CD8-positive, alpha-beta memory T cell (primary cell): ENCODE measurements at places on chromosomes 12 and 14. TPM values are rescaled to one million over a fixed set of nuclear protein-coding genes. Genes with fewer than 3 reads are reported as not detected.

SLCO1B1 gene
- total RNA-seq = not detected

PAPLN gene
- total RNA-seq = 0.18 TPM

FOXG1 gene
- not detected for total RNA-seq

CIT gene
- total RNA-seq = 17.6 TPM

CCDC85C gene
- 4.2 TPM for total RNA-seq

NDRG2 gene
- total RNA-seq = 5.0 TPM

PSME2 gene
- 376 TPM for total RNA-seq

ADAM21 gene
- 0.09 TPM for total RNA-seq

ENDOU gene
- total RNA-seq = not detected

KRT80 gene
- total RNA-seq = not detected

SENP1 gene
- total RNA-seq = 57.3 TPM

OTUB2 gene
- total RNA-seq = 1.1 TPM

MYO1A gene
- 0.51 TPM for total RNA-seq

SERPINA12 gene
- not detected for total RNA-seq

BIN2 gene
- total RNA-seq = 55.9 TPM

NINJ2 gene
- total RNA-seq = 3.3 TPM

CCDC197 gene
- total RNA-seq = not detected

CATSPERB gene
- 1.1 TPM for total RNA-seq

REM2 gene
- total RNA-seq = 0.33 TPM

KRT83 gene
- total RNA-seq = not detected

KRT79 gene
- not detected for total RNA-seq

ACSS3 gene
- not detected for total RNA-seq

KSR2 gene
- total RNA-seq = 0.07 TPM

RAPGEF3 gene
- total RNA-seq = 0.95 TPM

MANSC4 gene
- not detected for total RNA-seq

MYF5 gene
- not detected for total RNA-seq

PTPRB gene
- total RNA-seq = not detected

DACT1 gene
- total RNA-seq = 0.42 TPM

PTGER2 gene
- 34.4 TPM for total RNA-seq

TSPAN11 gene
- total RNA-seq = not detected

LMBR1L gene
- total RNA-seq = 48.7 TPM

PTPRO gene
- 0.27 TPM for total RNA-seq

MIPOL1 gene
- total RNA-seq = not detected

CCND2 gene
- 792 TPM for total RNA-seq

PPP4R4 gene
- 1.2 TPM for total RNA-seq

PLEKHG7 gene
- total RNA-seq = not detected

GTF2H3 gene
- 74.6 TPM for total RNA-seq

POLR3B gene
- total RNA-seq = 13.4 TPM

FAM90A1 gene
- not detected for total RNA-seq

NELL2 gene
- 60.2 TPM for total RNA-seq

KRT2 gene
- not detected for total RNA-seq

HHIPL1 gene
- 0.04 TPM for total RNA-seq

BCL11B gene
- total RNA-seq = 42.0 TPM

B4GALNT3 gene
- 3.5 TPM for total RNA-seq

ATG14 gene
- total RNA-seq = 7.7 TPM

BICDL1 gene
- 106 TPM for total RNA-seq

NTN4 gene
- total RNA-seq = not detected

NGB gene
- total RNA-seq = not detected

TAPBPL gene
- 32.0 TPM for total RNA-seq

VPS33A gene
- 44.2 TPM for total RNA-seq

IQSEC3 gene
- 0.88 TPM for total RNA-seq

CD63 gene
- total RNA-seq = 202 TPM

DUSP16 gene
- 37.5 TPM for total RNA-seq

AACS gene
- total RNA-seq = 16.7 TPM
